ENCODE measurements at places on chromosomes 2 and 18.
A peak's percentile ranks its signal among the peaks of the same experiment; 100 is the strongest.

DNA sequence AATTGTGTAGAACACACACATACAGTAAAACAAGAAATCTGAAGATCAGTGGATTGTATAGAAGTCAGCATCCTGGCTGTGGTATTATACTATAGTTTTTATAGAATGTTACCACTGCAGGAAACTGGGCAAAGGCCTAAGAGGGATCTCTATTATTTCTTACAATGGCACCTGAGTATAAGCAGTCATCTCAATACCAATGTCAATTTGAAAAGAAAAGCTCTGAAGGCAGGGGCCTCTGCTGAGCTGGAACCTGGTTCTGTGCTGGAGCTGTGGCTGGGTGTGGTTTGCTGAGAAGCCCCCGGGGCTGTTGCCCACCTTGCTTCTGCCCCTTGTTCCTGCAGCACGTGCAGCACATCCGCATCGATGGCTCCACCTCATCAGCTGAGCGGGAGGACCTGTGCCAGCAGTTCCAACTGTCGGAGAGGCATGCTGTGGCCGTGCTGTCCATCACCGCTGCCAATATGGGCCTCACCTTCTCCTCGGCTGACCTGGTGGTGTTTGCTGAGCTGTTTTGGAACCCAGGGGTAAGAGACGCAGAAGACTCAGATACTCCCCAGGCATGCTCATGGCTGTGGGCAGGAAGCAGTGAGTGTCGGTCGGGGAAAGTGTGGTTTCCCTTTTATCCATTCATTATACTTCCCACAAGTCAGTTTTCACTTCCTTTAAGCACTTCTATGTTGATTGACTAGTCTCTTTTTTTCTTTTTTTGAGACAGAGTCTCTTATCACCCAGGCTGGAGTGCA, 23.5 kb upstream of the RPL37A start:
- DNase-seq, result peak; percentile 45

DNA sequence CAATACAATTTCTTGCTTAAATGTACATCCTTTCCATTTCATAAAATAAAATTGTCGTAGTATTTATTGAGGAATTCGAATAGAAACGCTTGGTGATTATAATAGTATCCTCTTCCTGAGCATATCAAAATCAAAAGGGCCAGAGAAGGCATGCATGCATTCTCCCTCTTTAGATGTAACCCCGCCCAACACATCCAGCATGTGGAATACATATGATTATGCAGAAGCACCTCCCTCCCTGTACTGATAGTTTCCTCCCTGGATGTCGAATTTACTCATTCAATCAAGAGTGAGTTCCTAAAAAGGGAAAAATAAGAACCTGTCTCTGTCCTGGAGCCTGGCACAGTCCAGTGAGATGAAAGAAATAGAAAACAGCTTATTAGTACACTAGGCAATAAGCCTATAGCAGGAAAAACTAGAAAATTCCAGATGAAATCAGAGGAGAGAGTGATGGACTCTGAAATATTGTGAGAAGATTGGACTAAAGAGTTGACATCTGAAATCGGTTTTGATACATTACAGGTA, 262.9 kb downstream of the RDH14 start:
- no peak for DNase-seq

GRCh38 chr2:175167076-175167791, 769 bp downstream of the ATF2 start:
- DNase-seq, result peak; percentile 41

DNA sequence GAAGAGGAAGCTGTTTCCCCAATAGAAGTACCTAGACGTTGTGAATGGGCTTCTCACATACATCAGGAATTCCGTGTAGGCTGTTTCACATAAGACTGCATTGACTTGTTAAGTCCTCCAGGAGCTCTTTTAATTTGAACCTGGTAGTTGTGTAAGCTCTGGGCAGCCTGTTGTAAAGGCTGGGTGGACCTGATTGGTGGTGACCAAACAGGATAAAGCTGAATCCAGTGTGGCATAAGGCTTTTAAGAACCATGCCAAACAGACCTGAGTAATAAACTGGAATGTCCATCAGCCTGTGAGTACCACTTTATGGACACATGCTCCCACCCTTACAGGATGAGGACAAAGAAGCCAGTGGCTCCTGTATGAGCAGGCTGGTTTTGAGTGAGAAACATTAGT, 24.1 kb downstream of the RMND5A start:
- DNase-seq, result no peak

- no peak for DNase-seq
Measured at GRCh38 chr18:55064760-55065159, 105.5 kb upstream of the CCDC68 start.

Data from stimulated activated naive CD8-positive, alpha-beta T cell treated with anti-CD3 and anti-CD28 coated beads, Interleukin-15, Interleukin-2, amounts not matched to agents 100 U/mL and 50 U/mL, for 24 hours (primary cell).